ENCODE measurements at places on chromosomes 3 and 15.

- DNase-seq, result no peak
Observed at GRCh38 chr15:92899601-92899947, 550 bp upstream of the CHD2 start.

- no peak for DNase-seq
Observed at GRCh38 chr3:141386126-141386488, 17.8 kb downstream of the ZBTB38 start.

DNA sequence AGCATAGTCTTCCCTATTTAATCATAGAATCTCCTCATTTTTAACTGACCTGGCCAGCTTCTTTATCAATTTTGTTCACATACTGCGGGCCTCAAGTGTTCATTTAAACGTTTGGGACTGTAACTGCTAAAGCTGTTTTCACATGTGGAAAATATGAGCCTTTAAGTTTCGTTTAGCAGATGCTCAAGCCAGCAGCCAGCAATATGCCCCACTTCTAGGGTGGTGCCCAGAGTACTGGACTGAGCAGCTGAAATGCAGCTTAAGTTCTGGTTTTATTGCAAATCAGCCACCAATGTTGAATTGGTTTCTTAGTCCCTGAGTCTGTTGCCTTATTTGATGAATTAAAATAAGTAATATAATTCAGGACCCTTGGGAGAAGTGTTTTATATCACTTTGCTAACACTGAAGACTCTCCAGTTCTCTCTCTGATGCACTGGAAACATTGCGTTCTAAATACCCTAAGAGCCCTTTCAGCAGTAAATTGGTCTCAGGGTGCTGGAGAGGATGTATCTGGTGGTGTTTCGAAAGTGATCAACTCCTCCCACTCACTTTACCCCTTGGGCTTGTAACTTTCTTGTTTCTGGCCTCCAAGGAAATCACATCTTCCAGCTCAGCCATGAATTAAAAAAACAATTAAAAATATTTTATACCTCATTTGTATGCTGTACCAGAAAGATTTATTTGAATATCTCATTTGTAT lies 61.7 kb downstream of the B3GALNT1 start:
- DNase-seq, result no peak

DNA sequence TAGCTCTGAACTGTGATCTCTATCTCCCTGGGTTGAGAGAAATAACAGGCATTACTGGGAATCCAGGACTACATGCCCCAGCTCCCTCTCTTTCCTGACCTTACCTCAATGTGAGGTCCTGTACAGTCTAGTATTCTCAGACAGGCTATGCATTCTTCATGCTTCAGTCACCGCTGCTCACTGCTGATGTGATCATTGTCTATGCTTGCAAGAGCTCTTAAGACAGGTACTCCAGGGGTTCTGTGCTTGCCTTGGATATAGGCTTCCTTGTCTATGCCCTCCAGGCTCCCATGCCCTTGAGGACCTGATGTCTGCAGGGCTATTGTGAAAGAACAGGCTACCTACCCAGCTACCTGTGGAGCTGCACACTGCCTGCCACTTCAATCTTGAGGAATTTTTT lies 183.6 kb downstream of the MBNL1 start:
- no peak for DNase-seq

GRCh38 chr3:151923901-151924300 lies 50.5 kb downstream of the SUCNR1 start:
- DNase-seq, result no peak

DNA sequence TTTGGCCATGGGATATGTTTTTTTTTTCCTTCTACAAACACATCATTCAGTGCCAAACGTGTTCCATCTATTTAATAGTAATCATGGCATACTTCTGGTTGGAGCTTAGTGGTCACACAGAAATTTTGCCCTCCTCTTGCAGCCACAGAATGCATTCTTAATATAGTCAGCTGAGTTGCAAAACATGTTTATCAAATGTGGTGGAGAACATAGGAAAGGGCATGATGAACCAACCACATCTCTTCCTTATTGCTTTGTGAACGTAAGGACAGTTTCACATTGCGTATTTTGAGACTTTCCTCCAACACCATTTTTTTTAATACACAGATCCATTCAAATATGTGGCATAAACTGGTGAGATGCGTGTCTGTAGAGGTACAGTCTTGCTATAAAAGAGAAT lies 106.8 kb downstream of the BBX start:
- no peak for DNase-seq

DNA sequence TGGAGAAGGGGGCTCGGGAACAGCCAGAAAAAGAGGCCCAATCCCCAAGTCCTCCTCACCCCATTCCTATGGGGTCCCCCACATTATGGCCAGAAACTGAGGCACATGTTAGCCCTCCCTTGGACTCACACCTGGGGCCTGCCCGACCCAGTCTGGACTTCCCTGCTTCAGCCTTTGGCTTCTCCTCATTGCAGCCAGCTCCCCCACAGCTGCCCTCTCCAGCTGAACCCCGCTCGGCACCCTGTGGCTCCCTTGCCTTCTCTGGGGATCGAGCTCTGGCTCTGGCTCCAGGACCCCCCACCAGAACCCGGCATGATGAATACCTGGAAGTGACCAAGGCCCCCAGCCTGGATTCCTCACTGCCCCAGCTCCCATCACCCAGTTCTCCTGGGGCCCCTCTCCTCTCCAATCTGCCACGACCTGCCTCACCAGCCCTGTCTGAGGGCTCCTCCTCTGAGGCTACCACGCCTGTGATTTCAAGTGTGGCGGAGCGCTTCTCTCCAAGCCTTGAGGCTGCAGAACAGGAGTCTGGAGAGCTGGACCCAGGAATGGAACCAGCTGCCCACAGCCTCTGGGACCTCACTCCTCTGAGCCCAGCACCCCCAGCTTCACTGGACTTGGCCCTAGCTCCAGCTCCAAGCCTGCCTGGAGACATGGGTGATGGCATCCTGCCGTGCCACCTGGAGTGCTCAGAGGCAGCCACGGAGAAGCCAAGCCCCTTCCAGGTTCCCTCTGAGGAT lies 10.6 kb downstream of the MAP1A start:
- no peak for DNase-seq

DNA sequence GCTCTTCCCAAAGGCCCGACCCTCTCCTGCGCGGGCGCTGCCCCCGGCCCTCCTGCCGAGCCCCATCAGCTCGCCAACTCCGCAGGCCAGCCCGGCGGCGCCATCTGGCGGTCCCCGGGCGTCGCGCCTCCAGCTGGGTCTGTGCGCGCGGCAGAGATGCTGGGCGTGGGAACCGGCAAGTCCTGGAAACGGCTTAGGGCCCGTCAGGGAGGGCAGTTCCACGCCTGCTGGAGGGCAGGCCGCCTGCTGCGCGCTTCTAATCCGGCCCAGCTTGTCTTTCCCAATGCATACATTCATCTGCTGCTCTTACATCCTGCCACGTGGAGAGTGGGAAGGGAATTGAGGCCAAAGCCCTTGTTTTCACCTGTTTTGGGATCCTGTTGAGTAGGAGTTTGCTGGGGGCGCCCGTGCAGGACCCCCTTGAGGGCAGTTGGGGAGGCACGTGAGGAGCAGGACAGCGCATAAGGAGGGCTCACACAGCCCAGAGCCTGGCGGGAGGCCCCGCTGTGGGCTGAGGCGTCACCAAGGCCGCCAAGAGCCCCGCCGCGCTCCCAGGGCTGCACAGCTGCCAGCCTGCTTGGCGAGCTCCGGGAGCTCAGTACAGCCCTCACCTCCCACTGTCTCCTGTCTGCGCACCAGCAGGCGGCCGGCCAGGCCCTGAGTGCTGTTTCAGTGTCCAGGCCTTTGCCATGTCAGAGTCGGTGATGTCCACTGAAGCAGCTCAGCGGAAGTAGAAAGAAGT lies 165.6 kb downstream of the NSMCE3 start:
- DNase-seq, result peak; percentile 73

DNA sequence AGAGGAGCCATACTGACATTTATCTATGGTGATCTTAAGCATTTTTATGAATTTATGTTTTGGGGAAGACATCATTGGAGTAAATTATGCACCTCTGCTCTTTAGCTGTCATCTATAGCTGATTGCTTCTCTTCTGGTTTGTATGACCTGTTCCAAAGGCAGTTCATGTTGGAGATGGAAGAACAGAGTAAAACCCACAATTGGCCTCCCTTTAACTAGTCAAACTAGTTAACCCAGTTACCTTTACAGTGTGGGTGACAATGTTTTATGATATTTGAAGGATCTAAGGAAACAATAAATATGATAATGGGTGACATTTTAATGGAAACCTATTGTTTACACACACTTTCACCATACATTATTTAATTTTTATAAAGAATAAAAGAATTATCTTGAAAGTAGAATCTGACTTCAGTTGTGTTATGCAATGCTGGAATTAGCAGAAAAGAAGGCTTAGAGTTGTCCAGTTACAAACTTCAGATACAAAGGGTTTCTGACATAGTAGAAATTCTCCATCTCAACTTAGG lies 263.5 kb downstream of the NFKBIZ start:
- DNase-seq, result no peak

GRCh38 chr3:16828815-16829214 lies 55.9 kb upstream of the PLCL2 start:
- no peak for DNase-seq

GRCh38 chr3:57152151-57153143 lies 12.7 kb downstream of the IL17RD start:
- DNase-seq, result no peak

DNA sequence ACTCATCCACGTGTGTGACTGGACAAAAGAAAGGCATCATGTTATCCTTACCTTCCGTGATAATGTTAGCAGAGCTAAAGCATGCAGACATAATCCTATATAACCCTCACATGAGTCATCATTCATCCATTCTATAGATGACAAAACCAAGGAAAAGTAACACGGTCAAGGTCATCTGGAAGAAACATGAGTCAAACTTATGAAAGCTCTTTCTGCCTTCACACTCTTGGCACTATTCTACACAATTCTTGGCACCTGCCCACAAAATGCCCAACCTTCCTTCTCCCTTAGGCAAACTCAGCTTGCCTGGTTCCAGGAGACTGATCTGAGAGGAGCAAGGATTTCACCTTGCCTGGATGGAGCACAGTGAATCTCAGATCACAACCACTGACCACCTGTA lies 66.9 kb downstream of the PRICKLE2 start:
- DNase-seq, result no peak

- DNase-seq, result no peak
Observed at GRCh38 chr3:71005702-71006321, 577.7 kb downstream of the FOXP1 start.

DNA sequence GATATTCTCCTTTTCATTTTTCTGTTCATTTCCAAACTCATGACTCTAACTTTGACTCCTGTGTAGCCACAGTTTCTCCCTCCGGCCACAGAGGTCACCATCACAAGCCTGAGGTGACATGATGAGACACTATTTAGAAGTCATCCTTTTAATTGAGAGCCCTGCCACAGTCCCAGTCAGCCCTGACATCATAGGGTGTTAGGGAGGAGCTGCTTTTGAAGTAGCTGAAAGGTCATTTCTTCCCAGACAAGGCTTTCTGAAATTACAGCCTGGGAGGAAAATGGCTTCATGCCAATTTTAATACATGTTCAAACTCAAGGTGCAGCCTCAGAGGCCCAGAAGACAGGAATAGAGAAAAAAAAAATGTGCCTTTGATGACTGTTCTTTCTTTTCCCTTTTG lies 532.8 kb upstream of the TGFBR2 start:
- DNase-seq, result no peak

GRCh38 chr3:69181592-69182211 lies 59.3 kb upstream of the LMOD3 start:
- DNase-seq, result no peak

- DNase-seq, result no peak
Observed at GRCh38 chr3:197487911-197488391, 67.8 kb downstream of the BDH1 start.

GRCh38 chr15:57696146-57696545 lies 10.4 kb upstream of the POLR2M start:
- DNase-seq, result no peak

DNA sequence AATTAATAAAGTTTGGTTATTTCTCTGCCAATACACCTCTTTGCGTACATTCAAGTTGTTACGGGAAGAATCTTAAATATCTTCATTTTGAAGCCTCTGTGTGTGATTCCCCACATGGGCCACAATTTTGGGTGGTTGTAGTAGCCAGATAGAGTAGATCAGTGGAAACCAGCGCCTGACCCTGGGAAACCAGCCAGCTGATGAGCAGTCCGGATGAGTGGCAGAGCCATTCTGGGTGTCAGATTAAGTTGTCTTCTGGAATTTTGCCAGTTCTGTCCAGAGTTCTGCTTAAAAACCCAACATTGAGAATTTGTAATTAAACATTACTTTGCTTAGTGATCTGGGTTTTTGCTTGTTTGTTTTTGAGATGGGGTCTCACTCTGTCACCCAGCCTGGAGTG lies 49.7 kb downstream of the MRPS25 start:
- no peak for DNase-seq

DNA sequence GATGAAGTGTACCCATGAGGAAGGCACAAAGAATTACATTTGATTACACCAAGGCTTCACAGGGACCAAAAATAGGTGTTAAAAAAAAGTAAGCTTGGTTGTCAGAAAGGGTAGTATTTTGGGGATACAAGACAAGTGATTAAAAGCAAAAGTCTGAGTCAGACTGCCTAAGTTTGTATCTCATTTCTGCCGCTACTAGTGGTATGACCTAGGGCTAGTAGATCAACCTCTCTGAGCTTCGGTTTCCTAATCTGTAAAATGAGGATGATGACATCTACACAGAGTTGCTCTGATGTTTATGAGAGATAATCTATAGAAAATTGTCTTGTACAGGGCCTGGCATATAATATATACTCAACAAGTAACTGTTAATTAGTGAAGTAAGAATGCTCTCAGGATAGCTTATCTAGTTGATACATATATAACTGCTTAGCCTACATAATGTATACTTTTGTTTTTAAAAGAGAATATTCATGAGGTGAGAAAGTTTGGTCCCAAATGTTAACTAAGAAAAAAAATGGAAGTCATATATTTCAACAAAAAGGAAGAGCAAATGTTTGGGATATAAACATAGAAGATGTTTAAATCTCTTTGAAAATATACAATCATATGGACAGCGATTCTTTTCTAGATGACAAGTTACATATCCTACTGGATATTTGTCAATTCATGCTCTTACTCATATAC lies 163.0 kb upstream of the SLC2A2 start:
- DNase-seq, result no peak

- DNase-seq, result no peak
Observed at GRCh38 chr3:181619897-181620296, 91.8 kb upstream of the SOX2 start.

GRCh38 chr3:141082064-141082463 lies 30.9 kb downstream of the SPSB4 start:
- no peak for DNase-seq

GRCh38 chr15:90872486-90873184 lies 4.2 kb downstream of the FURIN start:
- DNase-seq, result no peak

DNA sequence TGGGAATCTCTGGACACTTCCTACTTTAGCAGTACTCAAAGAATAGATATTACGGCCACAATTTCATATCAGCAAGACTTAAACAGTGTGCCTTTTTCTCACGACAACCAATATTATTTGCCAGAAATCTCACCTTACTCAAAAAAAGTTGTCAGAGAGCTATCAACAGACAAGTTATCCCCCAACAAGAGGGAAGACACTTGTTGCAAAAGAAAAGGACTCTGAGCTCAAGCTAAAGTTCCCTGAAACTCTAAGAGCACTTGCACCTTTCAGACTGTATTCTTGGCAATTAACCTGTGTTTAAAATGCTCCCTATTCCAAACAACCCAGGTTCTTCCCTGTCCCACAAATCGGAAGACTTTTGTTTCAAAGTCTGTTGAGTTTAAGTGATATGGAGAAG lies 4.5 kb downstream of the LRIG1 start:
- no peak for DNase-seq

Data from NCI-H524 treated with DMSO at 0.1 percent for 48 hours (cell line).